Ureter (tissue), 1 donor: ENCODE measurements at places on chromosomes 2 and 18. TPM values are rescaled to one million over a fixed set of nuclear protein-coding genes. Genes with fewer than 3 reads are reported as not detected.

ASTL gene
- not detected for total RNA-seq

DNA sequence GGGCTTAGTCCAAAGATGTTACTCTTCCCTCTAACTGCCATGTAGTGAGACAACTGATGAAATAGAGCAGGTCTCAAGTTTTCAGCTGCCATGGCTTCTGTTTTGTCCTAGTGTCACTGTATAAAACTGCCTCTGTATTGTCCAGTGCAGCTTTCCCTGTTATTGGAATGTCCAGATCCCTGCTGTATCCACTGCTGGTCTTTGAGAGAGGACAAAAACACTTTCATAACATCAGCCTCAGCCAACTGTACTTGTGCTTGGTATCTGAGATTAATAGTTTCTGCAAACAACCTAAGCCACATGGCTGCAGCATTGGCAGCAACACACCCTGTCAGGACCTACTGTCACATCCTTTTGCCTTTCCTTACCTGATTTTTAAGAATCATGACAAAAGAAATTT lies 480.2 kb downstream of the LPIN1 start:
- DNase-seq: no peak

DNA sequence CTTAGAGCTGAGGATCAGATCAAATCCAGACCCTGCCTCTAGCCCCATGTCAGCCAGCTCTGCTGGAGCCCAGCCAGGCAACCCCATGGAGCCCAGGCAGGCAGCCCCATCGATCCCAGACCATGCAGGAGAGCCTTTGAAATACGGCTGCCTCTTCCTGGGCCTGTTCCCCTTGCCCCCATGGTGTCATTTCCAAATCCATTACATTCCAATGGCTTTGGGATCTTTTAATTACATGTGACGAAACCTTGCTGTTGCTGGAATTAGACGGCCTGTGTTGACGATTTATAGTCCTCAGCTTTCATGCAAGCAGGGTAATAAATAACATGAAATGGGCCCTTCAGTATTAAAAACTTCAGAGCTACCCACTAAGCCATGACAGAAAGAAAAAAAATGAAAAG lies 75.8 kb upstream of the SLC14A2 start:
- no peak for DNase-seq

DNA sequence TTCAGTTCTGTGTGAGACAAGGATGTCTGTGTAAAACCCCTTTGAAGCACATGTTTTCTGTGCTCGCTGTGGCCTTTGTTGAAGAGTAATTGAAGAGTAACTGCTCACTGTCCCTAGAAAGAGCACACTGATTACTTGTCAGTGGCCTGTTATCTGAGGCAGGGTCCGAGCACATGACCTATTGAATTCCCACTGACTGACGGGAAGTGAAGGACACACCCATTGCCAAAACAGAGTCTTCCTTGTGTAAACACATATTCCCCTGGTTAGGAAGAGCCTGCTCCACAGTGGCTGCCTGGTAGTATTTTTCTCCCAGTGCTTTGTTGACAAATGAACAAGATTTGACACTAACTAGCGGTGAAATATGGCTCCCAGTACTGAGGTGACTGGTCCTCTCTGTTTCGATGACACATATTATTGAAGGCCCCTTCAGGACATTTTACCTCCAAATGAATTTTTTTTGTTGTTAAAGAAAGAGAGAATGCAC lies 148.5 kb upstream of the GYPC start:
- DNase-seq: no peak

DNA sequence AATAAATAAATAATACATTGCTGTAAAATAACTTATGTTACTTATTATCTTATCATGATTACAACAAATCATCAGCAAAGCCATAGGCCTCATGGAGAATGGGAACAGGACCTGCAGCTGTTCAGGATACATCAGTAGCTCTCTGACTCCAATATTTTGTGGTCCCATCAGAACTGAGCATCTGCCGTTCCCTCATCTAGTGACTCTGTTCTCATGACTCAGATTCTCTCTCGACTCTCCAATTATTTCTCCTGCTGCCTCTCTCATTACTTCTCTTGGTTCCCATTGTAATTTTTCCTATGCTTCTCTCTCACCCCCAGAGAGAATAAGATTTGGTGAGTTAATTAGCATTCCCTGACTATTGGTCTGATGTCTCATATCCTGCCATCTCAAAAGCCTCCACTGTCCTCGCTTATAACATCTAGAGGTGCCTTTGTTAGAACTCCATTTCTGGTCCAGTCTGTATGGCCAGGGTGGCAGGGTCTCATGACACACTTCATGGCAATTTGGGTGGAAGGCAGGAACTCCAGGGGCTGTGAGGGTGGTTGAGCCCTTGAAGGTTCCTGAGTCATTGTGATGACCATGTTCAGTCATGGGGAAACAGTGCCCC lies 78.0 kb upstream of the TANC1 start:
- DNase-seq: no peak

DNA sequence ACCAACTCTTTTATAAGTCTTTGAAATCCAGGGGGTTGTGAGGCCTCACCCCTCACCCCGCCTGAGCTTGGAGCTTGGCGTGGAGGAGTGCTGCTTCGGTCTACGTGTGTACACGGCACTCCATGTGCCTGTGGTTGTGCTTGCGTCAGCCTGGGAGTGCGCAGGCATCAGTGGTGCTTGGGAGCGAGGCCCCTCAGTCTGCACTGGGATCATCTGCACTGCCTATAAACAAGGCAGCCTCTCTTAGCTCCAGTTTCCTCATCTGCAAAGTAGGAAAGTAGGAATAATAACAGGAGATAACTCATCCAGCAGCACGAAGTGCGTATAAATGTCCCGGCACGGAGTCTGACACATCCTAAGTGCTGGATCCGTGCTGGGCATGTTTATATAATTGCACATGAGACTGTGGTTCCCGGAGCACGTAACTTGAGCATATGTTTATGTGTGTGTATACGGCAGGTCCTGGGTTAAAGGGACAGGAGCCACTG lies 1.2 kb downstream of the GYPC start:
- peak; percentile 51 for DNase-seq
